Fibroblast of skin of left quadriceps (primary cell): ENCODE measurements at places on chromosomes 13 and 19.

- DNase-seq, result peak; percentile 4
Observed at GRCh38 chr19:37007587-37008220, 70.5 kb upstream of the ZNF420 start.

DNA sequence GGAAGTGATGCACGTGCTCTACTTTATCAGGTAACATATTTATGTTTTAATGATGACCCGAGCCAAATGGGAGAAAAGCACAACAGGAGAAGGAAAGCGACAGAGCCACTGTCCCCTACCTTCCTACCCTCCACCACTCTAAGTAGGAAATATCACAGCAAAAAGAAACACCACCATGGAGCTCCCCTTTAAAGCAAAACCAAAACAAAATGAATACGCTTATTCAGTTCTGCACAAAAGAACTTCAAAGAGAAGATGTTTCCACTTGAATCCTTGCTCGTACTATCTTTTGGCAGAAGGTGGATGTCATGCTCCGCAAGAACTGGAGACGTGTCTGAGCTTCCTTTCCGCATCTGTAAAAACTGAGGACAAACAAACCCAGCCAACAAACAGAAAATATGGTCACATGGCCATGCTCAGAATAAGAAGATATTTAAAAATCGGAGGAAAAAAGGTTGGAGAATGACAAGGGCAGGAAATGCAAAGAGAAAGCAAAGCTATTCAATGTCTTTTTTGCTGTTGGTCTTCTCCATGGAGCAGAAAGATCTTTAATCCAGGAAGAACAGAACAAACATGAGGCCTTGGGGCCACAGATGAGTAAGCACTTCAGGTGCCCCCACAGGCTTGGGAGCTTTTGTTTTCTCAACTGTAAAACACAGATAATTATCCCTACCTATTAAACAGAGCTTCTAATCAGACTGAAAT, 19.5 kb downstream of the N4BP2L1 start:
- no peak for DNase-seq

GRCh38 chr13:27404680-27405079, 19.7 kb upstream of the GTF3A start:
- DNase-seq, result no peak

DNA sequence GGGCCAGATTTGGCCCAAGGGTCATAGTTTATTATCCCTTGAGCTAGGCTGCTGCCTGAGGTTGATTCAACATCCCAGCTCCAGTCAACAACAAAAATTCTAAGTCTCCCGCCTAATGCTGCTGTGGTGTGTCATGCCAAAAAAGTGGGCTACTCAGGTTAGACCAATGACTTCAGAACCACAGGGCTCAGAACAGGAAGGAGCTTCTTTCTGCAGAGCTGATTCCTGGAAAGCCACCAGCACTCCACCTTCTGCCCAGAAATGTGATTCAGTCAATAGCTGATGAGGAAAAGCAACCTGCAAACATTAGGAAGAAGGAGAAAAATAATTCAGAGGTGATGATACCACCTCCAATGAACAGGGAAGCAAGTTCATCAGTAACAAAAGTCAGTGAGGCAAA, 56.1 kb upstream of the SERPINE3 start:
- no peak for DNase-seq

DNA sequence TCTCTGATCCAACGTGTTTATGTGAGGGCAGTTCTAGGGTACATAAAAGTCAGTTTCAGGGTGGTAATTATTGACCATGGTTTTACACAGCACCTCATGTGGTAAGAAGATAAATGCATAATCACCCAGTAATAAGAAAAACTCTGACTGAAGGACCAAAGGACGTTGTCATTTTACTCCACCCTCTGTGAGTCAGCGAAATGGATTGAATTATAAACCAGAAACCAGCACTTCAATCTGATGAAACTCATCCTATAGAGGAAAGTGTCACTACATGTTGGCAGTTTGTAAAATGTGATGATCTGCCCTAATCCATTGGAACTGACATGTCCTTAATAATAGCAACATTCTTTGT, 406.8 kb downstream of the KLF5 start:
- peak; percentile 8 for DNase-seq

GRCh38 chr19:4352701-4353121, 9.3 kb downstream of the MPND start:
- DNase-seq, result no peak

DNA sequence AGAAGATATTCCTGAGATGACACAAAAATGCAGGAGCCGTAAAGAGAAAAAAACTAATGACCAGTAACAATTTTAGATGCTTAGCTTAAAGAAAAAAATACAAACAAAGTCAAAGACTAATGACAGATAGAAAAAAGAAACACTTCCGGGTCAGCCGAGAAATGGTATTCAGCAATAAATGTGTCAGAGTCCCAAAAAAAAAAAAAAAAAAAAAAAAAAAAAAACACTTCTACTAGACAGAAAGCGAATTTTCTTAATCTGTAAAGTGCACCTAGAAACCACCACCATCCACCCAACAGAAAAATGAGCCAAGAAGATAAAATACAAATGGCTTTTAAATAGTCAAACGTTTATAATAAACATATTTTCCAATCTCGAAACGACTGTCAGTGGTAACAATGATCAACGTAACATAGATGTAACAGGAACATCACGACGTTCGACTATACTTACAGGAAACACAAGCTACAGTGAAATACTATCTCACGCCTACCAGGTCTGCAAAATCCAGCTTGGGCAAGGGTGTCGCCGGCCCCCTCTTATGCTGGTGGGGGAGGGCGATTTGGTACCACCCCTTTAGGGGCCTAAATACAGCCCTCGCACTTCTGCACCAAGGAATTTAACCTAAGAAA, 10.6 kb downstream of the ABHD17A start:
- DNase-seq, result no peak

DNA sequence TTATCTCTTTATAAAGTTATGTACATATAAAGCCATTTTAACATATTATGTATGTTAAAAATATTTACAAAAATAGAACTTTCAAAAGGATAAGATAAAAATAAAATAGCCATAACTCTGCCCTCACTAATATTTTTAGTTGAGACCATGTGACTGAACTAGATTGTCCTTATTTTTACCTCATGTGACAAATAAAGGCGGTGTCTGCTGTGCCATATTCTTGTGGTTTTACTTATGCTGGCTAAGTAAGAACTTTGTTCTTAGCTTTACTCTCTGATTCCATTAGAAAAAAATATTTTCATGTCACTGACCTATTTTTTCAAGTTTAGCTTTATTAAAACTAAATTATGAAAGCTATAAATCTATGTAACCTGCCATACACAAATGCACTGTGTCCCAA, 135.6 kb upstream of the TSC22D1 start:
- no peak for DNase-seq

GRCh38 chr13:112160558-112160957, 93.6 kb downstream of the SOX1 start:
- DNase-seq, result no peak

GRCh38 chr13:54185101-54185500, 1156.5 kb downstream of the OLFM4 start:
- DNase-seq, result no peak

DNA sequence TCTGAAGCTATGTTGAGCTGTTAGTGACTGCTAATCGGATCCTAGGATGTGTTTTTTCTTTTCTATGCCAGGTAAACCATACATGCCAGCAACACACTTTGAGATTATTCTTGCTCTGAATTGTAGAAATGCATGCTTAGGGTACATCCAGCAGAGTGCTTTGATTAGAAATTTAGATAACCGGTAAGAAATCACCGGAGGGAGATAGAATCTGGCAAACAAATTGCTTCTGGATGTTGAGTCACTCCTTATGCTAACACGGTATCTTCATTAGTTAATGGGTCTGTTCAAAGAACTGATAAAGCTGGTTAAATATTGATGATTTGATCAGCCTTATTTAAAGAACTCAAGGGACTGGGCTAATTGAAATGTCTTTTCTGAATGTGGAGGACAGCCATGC, 85.1 kb upstream of the SIAH3 start:
- no peak for DNase-seq

DNA sequence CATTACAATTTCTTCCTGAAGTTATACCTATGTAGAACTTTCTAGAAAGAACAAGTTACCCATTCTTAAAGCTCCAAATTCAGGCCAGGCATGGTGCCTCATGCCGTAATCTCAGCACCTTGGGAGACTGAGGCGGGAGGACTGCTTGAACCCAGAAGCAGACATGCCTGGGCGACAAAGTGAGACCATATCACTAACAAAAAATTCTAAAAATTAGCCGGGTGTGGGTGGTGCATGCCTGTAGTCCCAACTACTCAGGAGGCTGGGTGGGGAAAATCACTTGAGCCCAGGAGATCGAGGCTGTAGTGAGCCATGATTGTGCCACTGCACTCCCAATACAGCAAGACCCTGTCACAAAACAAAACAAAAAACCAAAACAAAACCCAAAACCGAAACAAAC, 23.0 kb downstream of the KCNRG start:
- DNase-seq, result no peak

DNA sequence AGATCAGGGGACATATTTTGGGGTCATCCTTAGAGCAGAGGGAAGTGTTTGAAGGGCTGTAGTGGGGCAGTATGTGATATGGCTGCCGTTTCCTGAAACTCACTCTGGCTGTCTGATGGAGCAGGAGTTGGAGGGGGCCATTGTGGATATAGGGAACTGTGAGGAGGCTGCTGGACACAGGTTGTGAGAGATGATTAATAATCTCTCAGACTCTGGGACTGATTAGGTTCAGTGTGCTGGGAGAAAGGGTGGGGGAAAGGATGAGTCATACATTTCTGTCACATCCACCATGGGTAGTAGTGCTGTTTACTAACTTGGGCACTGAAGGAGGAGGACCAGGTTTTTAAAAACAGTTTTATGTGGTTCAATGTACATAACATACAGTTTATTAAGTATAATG, 4.8 kb downstream of the B3GLCT start:
- peak; percentile 34 for DNase-seq

DNA sequence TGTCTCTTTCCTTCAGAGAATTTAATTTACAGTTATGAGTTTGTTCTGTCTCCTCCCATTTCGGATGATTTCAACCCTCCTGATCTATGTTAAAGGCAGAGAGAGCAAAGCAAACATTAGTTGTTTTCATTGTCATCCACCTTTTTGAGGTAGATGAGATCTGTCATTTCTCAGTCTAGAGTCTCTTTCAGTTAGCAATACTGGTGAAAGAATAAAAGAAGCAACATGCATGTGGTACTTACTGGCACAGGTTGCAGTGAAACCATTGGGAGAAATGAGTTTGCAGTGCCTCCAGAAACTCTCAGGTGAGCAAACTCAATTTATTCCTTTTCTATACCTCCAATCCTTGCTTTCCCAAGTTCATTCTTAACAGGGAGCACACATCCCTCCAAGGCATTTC, 99.4 kb downstream of the RBM26 start:
- no peak for DNase-seq

GRCh38 chr13:97283888-97284287, 61.8 kb downstream of the MBNL2 start:
- no peak for DNase-seq
